ENCODE measurements at places on chromosomes 11 and 22.
A peak's percentile ranks its signal among the peaks of the same experiment; 100 is the strongest.

DNA sequence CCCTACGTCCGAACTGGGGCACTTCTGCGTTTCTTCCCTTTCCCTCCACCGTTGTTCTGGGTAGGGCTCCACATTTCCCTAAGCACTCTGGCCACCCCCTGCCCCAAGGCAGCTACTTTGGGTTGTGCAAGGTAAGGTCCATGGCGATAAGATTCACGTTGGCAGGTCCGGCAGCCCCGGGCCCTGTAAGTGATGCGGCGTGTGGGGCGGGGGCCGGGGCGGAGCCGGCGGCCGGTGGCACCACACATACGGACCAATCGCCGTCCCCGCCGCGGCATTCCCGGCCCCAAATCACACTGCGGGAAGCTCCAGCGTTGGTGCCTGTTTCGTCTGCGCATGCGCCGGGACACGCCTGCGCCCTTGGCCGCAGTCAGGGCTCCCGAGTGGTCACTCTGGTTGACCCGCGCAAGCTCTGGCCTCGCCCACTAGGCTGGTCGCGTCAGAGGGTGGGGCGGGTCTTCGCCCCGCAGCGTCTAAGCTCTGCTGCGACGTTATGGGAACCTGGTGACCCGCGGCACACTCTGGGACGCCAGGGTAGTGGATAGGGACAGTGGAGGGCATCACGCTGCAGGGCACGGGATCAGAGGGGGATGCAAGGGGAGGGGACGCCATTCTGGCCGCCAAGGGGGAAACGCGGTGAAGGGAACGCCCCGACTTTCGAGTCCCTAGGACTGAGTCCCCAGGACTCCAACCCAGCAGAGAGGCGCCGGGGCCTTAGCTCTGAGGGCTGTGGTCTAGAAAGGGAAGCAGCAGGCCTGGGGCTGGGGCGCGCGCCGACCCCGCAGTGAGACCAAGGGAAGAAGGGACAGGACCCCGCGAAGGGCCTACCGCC lies 1.6 kb downstream of the FADS1 start:
- peak; percentile 99 for DNase-seq

GRCh38 chr11:44774731-44775130 lies 48.0 kb downstream of the TSPAN18 start:
- DNase-seq: no peak

DNA sequence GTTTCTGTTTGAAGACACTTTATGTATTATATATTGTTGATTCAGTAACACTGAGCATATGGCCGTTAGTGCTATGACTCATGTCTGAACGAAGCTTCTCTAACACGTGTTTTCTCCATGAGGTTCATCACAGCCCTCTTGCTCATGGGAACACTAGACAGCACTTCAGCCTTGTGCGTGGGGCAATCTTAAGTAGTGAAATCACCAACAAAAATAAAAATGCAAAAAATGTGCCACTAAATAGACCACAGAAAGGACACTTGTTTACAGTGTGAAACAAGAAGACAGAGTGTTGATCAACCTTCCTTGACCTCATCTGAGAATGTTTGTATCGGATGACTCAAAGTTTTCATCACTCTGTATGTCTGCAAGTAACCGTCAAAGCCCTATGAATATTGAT lies 94.5 kb downstream of the FDX1 start:
- peak; percentile 71 for DNase-seq

GRCh38 chr11:12829540-12830314 lies 155.5 kb downstream of the TEAD1 start:
- no peak for DNase-seq

- no peak for DNase-seq
These were observed 684.9 kb upstream of the CCDC90B start for GRCh38 chr11:83971063-83971462.

DNA sequence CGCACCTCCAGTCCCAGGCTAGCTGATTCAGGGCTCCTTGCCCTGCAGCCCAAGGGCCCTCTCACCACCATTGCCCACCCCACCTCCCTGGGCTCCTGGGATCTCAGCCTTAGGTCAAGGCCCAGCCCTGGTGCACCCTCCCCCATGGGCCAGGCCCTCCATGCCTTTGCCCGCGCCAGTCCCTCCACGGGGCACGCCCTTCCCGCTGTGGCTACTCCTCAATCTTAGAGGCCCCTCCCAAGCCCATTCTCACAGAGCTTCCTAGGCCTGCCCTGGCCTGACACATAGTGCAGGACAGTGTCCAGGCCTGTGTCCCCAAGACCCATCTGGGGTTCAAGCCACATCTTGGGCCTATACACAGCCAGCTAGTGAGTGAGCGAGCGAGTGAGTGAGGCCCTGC lies 6.9 kb downstream of the GP1BB start:
- no peak for DNase-seq

GRCh38 chr11:36196411-36196998 lies 92.7 kb downstream of the COMMD9 start:
- peak; percentile 56 for DNase-seq

DNA sequence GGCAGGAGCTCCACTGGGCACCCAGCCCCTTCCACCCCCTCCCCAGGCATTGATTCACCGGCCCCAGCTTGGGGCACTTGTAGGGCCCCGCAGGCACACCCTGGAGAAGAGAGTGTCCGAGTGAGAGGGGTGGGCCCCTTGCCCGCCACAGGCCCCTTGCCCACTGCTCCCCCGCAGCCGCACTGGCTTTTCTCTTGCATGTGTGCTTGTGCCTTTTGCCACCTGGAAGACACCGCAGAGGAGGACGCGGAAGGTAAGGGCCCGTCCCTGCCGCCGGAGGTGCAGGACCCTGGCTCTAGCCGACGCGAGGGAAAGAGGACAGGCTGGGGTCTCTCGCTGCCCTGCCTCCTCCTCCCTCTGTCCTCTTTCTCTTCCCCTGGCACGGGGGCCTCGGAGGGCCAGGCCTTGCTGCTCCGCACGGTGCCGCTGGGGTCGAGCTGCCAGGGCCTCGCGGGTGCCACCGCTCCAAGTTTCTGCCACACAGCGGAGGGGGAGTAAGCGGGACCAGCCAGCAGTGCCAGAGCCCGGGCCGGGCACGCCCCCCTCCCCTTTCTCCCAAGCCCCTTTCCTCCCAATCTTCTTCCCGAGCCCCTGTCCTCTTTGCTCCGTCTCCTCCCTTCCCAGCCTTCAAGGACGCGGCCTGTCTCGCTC lies 9.5 kb downstream of the TNNT3 start:
- no peak for DNase-seq

GRCh38 chr11:111370902-111371578 lies 8.0 kb downstream of the POU2AF1 start:
- DNase-seq: no peak

DNA sequence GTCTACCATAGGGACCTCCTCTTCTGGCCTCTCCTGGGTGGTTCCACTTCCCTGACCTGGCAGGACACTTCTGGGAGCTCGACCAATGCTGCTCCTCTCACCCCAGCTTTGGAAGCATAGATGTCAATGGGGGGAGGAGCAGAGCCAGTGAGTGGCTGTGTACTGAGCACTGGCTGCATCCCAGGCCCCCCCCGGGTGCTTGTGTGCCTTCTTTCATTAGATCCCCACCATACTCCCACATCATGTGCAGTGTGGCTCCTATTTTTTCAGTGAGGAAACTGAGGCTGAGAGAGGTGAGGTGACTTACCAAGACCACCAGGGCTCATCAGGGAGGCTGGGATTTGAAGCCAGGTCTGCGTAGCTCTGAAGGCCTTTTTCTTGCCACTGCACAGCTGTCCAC lies 44.3 kb downstream of the LRRC32 start:
- no peak for DNase-seq

DNA sequence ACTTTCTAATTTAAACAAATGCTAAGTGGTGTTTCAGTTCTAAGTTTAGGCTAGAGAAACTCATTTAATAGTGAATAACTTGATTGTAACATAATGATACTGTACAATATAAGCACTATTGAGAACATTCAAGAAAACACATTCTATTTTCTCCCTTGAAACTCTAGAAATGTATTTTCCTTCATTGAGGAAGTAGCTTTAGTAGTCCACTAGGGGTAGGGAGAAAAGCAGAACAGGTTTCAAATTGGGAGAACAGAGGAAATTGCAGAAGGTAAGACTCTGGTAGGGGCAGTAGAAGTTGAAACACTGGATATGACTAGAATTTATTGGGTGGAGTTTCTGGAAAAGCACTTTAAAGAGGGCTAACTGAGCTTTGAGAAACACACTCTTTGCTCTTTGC lies 31.6 kb upstream of the MPPED2 start:
- no peak for DNase-seq

DNA sequence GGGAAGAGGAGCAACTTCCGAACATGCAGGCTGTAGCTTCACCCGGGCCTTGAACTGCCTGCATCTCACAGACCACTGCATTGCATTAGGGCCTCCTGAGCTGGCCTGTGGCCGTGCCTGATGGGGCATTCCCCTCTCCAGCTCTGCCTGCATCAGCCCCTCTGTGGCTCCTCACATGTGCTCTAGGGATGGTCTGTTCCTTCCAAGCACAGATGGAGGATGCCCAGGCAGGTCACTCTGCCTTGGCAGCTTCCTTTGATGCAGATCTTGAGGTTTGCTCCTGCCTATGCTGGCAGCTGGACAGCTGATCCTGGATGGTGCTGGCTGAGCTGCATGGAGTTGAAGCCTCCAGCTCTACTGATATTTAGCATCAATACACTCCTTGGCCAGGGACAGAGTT lies 28.5 kb downstream of the AMPD3 start:
- no peak for DNase-seq
